ENCODE measurements at places on chromosomes 2 and 18.

DNA sequence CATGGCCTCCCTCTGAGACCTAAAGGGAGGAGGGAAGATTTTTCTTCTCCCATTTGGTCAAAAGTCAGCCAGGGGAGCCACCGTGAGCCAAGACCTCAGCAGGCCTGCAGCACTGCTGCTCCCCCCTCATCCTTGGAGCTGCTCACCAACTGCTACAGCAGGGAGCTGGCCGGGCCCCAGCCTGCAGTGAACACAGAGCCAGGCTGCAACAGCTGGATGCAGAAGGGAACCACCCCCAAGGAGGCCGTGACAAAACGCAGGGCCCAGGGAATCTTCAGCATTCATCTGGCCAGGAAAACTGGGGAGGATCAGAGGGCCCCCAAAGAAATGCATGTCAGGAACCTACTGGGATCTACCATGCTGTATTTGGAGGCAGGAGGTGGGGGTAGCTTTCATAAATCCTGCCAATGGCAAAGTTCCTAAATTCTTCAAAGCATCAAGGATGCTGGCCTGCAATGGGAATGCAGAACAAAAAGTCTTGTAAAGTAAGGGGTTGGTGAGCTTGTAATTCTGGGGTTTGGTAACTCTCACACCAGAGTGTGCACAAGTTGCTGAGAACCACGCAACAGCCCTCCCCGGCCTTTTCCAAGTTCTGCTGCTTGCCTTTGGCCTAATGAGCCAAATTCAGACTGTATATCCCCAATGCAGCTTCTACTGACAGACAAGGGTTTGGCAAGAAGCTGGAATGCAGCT, 61.0 kb downstream of the CACNB4 start:
- DNase-seq: no peak

GRCh38 chr2:60530660-60531281, 22.7 kb downstream of the BCL11A start:
- DNase-seq: no peak

DNA sequence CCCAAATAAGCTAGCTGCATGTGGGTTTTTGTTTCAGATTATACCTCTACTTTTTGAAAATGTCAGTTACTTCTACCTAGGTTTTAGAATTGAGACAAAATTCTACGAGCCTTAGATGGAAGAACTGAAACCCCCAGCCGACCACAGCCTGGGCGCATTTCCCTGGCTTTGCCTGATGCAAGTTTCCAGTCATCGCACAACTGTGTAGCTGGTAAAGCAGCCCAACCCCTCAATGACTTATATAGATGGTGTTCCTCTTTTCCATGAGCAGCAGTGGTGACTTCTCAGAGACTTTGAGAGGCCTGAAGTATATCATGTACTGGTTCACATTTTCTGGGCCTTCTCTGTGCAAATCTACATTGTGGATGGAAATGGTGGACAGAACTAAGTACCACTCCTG, 515.4 kb upstream of the RAB6C start:
- no peak for DNase-seq

DNA sequence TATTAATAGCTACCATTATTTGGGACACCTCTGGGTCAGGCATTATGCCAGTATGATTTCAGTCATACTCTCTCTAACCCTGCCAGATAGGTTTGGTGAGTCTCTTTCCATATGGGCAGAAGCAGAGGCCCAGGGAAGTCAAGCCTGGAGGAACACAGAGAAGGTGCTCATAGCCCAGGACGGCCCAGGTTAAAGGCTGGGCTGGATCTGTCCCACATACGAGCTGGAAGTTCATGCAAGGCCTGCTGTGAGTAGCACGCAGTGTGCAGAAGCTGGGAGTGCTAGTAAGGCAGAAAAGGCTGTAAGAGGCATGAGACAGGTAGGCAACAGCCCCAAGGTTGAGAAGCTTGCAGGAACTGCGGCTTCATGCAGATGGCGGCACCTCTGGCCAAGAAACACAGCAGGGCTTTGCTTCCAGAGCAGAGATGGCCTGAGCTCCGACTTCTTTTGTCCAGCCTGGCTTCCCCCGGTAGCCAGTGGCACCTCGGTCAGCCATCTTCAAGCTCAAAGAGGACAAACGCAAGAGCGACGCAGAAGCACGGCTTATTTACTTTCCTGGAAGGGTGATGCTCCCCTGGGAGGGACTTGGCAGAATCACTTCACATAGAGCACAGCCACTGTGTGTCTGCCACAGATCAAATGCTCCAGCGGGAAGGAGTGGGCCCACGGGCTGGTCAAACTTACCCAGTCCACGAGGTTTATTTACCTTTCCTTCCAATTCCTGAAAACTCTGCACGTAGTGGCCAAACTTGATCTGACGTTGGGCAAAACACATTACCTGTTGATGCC, 58.5 kb upstream of the MAP4K4 start:
- no peak for DNase-seq

DNA sequence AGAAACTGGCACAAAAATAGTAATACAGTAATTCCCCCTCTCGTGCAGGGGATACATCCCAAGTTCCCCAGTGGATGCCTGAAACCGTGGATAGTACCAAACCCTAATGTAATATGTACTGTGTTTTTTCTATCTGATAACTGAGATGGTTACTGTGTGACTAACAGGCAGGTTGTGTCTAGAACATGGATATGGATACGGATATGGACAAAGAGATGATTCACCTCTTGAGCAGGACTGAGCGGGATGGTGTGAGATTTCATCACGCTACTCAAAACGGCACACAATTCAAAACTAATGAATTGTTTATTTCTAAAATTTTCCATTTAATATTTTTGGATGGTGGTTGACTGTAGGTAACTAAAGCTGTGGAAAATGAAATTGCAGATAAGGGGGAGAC, 3.4 kb downstream of the MBD1 start:
- DNase-seq: no peak

GRCh38 chr2:175630280-175631244, 371.5 kb downstream of the LNPK start:
- DNase-seq: no peak

- no peak for DNase-seq
Observed at GRCh38 chr2:138831154-138831553, 51.0 kb upstream of the NXPH2 start.

GRCh38 chr2:57796527-57796926, 250.1 kb upstream of the VRK2 start:
- DNase-seq: no peak

GRCh38 chr2:241854342-241855244, 4.1 kb downstream of the PDCD1 start:
- no peak for DNase-seq

DNA sequence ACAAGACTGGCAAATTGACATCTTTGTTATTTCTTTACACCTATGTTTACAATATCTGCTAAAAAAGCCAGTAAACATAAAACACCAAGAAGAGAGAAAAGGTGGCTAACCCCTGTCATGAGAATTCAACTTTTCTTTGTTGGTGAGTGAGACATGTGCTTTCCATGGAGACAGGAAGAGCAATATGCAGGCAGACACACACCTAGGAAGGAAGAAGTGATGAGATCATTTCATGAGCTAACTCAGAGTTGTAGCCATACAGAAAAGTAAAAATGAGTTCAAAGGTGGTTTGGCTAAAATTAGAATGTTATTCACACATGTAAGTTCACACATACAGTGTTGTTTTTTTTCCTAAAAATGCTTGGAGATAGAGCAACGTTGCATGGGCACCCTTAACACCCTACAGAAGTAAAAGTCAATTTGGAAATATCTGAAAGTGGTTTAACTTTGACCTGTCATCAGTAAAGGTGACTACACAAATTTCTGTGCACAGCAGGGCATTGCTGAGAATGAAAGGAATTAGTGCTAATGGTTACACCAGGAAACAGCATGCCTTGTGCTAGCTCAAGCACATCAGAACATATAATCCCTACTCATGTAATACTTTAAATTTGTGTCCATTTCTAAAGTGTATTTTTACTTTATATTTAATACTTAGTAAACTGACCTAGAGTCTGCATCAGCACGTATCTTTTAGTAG, 557.6 kb downstream of the CBLN2 start:
- no peak for DNase-seq

GRCh38 chr2:187497140-187497539, 49.1 kb upstream of the CALCRL start:
- no peak for DNase-seq

- DNase-seq: no peak
Observed at GRCh38 chr2:119233326-119234020, 9.8 kb downstream of the STEAP3 start.

GRCh38 chr2:84778911-84779690, 101.8 kb downstream of the TRABD2A start:
- DNase-seq: no peak

- no peak for DNase-seq
Observed at GRCh38 chr2:103464831-103465230, 703.0 kb downstream of the TMEM182 start.

GRCh38 chr2:216829533-216829932, 30.3 kb downstream of the TNP1 start:
- DNase-seq: no peak
